ENCODE measurements at places on chromosomes 4 and X.

- DNase-seq, result no peak
Measured at GRCh38 chrX:109831326-109831985, 98.4 kb upstream of the ACSL4 start.

DNA sequence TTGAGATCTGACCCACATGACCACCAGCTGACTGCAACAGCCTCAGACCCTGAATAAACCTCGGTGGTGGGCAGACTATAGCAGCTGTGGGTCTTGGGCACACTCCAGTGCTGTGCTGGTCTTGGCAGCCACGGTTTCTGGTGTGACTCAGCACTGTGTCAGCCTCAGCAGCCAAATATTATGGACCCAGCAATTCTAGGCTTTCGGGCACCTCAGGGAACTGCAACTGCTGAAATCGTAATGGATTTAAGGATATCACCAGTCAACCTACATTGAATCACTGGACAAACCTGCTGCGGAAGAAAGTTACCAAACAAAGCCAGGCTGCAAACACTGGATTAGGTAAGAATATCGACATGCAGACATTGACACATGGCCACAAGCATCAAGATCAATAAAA lies 10.5 kb upstream of the UBE2NL start:
- no peak for DNase-seq

DNA sequence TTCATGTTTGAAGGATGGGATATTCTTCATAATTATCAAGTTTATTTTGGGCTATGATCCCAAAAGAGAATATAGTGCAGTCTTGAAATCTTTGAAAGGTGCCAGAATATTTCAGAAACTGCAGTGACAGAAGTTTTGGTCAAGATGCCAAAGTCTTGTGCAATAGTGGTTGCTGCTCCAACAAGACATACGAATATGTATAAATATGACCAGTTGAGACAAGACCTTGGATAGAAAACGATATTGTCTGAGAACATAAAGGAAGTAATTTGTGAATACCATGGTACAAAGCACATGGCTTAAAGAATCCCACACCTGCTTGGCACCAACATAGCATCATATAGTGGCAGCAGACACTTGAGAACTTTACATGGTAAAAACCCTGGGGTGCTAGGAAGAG lies 48.6 kb upstream of the AMELX start:
- no peak for DNase-seq

GRCh38 chr4:24988776-24989175 lies 42.0 kb downstream of the LGI2 start:
- no peak for DNase-seq

DNA sequence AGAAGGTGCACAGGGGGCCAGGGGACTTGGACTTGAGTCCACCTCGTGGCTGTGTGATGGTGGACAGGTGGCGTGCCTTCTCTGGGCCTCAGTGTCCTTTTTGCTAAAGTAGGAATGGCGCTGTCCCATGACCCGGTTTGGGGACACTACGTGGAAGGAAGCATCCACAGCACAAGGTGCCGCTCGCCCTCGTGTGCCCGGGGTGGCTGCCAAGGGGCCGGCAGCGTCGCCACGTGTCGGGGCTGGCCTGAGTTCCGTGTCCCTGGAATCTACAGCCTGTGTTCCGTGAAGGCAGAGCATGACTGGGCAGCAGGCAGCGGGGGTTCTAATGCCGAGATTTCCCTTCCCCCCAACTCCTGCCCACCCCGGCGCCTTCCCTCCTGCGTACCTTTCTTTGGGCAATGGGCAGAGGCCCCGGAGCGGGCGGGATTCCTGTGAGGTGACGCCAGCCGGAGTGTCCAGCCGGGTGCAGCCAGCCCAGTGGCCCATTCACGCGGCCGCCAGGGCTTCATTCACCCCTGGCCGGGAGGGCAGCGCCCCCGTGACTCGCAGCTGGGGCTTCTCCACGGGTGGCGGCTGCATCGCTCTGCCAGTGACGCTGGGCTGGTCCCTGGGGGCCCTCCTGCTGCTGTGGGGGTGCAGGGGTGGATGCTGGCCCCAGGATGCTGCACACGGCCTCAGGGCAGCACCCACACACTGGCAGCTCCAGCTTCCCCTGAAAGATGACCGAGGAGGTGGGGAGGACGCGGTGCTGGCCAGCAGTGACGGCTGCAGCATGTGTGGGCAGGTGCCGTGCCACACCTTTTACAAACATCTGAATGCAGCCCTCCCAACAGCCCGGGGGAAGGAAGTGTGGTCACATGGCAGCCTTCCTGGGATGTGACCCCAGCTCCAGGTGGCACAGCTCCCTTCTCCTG lies 21.2 kb downstream of the DOK7 start:
- DNase-seq, result no peak

- no peak for DNase-seq
Measured at GRCh38 chr4:182192511-182193181, 50.6 kb upstream of the TENM3 start.

Data from stimulated activated CD8-positive, alpha-beta memory T cell treated with anti-CD3 and anti-CD28 coated beads, Interleukin-7, amount 100 ng/mL, for 1 hour (primary cell).